ENCODE measurements at places on chromosomes 2 and 18.

- no peak for DNase-seq
Measured at GRCh38 chr18:36309436-36310391, 12.2 kb downstream of the FHOD3 start.

DNA sequence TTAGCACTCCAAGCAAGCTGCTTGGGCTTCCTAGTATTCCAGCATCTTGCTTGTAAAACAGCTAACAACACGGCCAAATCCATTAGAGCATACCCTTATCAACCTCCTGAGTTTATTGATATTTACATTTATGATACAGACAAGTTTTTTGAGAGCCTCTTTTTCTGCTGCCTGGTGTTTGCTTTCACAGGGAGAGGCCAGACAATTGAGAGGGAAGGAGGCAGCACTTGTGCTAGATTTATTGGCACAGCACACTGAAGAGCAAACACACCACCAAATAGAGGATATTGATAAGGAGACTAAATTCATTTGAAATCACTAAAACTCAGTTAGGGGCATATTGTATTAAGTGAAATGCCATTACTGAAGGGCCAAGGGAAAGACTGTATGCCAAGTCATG is 1142.3 kb upstream of the FANCL start:
- no peak for DNase-seq

DNA sequence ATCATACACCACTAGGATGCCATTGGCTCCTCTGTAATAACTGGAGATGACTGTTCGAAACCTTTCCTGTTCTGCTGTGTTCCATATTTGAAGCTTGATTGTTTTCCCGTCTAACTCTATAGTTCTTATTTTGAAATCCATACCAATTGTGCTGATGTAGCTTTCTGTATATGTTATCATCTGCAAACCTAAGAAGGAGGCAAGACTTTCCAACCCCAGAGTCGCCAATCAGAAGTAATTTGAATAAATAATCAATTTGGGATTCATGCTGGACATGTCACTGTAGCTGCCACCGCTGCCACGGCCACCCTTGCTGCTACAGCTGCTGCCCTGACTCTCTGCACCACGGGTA is 20.7 kb downstream of the STAT1 start:
- DNase-seq = no peak

DNA sequence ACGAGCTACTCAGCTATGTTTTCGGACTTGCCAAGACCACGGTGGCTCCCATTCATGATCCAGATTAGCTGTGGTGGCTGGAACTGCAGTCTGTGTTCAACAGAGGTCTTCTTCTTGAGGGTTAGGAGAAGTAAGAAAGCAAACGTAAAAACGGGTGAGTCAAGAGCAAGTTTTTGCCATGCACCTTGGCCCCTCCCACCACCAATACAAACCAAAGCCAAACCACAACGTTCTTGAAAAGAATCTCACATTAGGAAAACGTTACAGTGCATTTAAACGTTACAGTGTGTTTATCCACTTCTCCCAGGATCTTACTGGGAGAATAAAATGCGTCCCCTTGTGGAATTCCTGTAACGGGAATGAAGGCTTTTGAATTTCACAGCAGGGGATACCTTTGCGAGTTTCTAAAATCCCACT is 725 bp downstream of the FBXO48 start:
- DNase-seq = peak; percentile 46

- DNase-seq = no peak
Measured at GRCh38 chr2:46367286-46367685, 70.1 kb downstream of the EPAS1 start.

GRCh38 chr18:30675072-30675471 is 367.5 kb downstream of the DSC3 start:
- DNase-seq = no peak

- no peak for DNase-seq
Measured at GRCh38 chr2:216680951-216681629, 14.3 kb downstream of the IGFBP5 start.

GRCh38 chr2:181844551-181845290 is 46.8 kb upstream of the ITPRID2 start:
- no peak for DNase-seq

DNA sequence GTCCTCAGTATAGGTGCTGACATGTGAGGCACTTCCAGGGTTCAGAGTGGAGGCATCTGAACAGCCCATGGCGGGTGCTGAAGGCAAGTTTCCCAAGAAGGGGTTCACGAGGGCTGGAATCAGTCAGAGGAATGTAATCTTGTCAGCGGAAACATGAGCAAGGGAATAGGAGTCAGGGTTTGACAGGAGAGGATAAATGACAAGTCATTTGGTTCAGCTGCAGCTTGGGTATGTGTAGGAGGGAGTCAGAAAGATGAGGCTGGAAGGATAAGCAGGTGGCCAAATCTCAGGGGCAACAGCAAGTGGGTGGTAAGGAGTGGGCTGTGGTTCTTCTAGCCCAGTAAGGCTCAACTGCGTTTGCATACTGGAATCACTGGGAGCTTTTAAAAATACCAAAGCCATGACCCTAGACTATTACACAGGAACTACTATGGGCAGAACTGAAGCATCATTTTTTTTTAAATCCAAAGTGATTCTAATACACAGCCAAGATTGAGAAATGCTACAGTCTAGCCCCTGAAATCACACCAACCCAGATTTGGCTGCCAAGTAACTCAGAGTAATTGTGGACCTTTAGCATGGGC is 41.8 kb upstream of the NAB1 start:
- DNase-seq = no peak

DNA sequence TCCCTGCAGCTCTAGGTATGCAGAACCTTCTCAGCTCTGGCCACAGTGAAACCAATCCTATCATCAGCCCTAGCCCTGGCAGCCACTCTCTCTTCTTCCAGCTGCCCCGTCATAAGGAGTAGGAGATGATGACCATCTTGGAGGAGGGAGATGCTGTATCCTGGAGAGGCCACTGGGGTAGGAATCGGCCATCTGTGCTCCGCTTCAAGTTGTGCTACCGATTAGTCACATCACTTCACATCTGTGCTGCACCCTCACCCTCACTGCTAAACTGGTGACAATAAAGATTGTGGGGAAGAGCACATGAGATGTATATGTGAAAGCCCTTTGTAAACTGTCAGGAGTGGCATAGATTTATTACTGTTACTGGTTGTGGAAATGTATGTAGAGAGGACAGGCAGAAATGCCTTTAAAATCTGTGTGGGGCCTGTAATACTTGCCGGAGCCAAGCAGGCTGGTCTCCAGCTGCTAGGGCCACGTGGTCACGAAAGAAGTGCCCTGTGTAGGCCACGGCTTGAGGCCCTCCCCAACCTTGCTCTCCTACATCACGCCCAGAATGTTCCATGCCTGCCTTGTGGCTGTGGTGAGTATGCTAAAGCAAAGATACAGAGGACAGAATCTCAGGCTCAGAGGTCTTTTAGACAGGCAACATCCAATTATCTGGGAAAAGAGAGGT is 236.8 kb downstream of the CLIP4 start:
- DNase-seq = no peak

- DNase-seq = no peak
Measured at GRCh38 chr2:121502781-121503180, 27.9 kb upstream of the RNU4ATAC start.

DNA sequence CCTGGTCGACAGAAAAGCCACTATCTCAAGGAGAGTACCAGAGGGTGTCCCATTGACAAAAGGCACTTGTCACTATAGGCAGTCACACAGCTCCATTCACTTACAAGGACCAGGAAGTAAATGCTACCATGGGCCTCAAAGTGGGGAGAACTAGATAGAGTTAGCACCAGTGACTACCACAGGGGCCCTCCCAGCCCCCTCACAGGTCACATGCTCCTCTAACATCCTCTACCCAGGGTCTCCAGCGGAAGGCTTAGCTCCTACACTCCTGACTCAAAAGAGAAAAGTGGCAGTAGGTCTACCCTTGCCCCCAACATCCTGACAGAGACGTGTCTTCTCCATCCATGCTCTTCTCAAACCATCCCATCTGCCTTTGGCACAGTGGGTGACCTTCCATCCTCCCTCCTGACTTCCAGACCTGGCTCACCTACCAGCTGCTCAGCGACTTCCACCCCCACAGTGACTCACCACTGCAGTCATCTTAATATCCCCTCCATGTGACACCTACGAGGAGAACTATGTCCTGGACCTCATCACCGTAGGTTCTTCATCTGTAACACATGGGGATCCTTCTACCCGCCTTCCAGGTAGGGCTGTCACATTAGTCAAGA is 5.6 kb upstream of the DNMT3A start:
- DNase-seq = no peak

GRCh38 chr18:78309307-78309706 is 670.3 kb upstream of the SALL3 start:
- no peak for DNase-seq

- no peak for DNase-seq
Measured at GRCh38 chr2:217835931-217836891, 166.6 kb downstream of the TNS1 start.

- DNase-seq = no peak
Measured at GRCh38 chr2:12120281-12121150, 374.1 kb downstream of the LPIN1 start.

GRCh38 chr2:137957033-137957432 is 7.2 kb upstream of the HNMT start:
- no peak for DNase-seq

DNA sequence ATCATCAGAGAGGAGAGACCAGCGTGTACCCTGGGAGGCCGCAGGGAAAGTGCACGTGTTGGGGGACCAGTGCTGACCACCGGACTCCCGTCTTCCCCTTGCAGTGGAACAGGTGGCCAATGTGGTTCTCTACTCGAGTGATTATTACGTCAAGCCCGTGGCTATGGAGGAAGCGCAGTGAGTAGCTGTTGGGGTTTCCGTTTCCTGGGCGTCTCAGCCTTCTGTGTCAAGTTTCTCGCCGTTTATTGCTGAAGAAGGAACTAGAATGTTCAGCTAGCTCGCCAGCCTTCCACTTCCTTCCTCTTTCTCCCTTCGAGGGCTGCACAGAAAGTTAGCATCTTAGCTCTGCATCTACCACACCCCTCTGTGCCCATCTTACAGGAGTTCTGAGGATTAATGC is 22.8 kb upstream of the DGKD start:
- DNase-seq = peak; percentile 38

All from T-helper 1 cell (primary cell).